A549 treated with AZD2906 at 1 μM for 4 hours (cell line): ENCODE measurements at places on chromosomes 4 and X. TPM values are rescaled to one million over a fixed set of nuclear protein-coding genes. Genes with fewer than 3 reads are reported as not detected.

Gene TLL1
- total RNA-seq = 0.12 to 0.38 TPM (median 0.15 TPM) in 5 replicates

Gene SEC24D
- total RNA-seq = 12.7 to 17.7 TPM (median 15.6 TPM) in 5 replicates

Gene AVPR2
- total RNA-seq = 0.06 TPM in 1 of 5 replicates, not detected in the others

Gene DCHS2
- 0.01 to 0.03 TPM (median 0.03 TPM) in 3 of 5 replicates, not detected in the others for total RNA-seq

Gene IL13RA1
- total RNA-seq = 49.5 to 68.4 TPM (median 59.5 TPM) in 5 replicates

Gene IRS4
- 0.02 TPM in 1 of 5 replicates, not detected in the others for total RNA-seq

Gene SMIM43
- total RNA-seq = 0.11 to 0.29 TPM (median 0.23 TPM) in 5 replicates

Gene PAGE4
- not detected in 5 replicates for total RNA-seq

Gene MAGEA8
- not detected in 5 replicates for total RNA-seq

Gene PABPC5
- total RNA-seq = 0.06 TPM in 1 of 5 replicates, not detected in the others

Gene TRIM61
- not detected in 5 replicates for total RNA-seq

Gene IGFBP7
- 217 to 341 TPM (median 261 TPM) in 5 replicates for total RNA-seq

Gene AIMP1
- total RNA-seq = 38.2 to 42.9 TPM (median 40.0 TPM) in 5 replicates

Gene MAGEB2
- not detected in 5 replicates for total RNA-seq

Gene PPP2R2C
- total RNA-seq = 31.8 to 37.4 TPM (median 36.1 TPM) in 5 replicates

Gene TEX13C
- not detected in 5 replicates for total RNA-seq

Gene USP17L17
- not detected in 5 replicates for total RNA-seq

Gene TMEM255A
- total RNA-seq = 0.34 to 0.54 TPM (median 0.50 TPM) in 5 replicates

Gene SLC2A9
- total RNA-seq = 0.34 to 0.66 TPM (median 0.38 TPM) in 5 replicates

Gene VEGFC
- total RNA-seq = 7.8 to 9.5 TPM (median 8.1 TPM) in 5 replicates

Gene UGT2B17
- not detected in 5 replicates for total RNA-seq

Gene TLR6
- total RNA-seq = 1.7 to 2.4 TPM (median 2.2 TPM) in 5 replicates

Gene GSPT2
- total RNA-seq = 7.5 to 9.9 TPM (median 8.4 TPM) in 5 replicates

Gene NDST3
- not detected in 5 replicates for total RNA-seq

Gene SERPINA7
- total RNA-seq = not detected in 5 replicates

Gene ALAS2
- not detected in 5 replicates for total RNA-seq

Gene TMPRSS11B
- not detected in 5 replicates for total RNA-seq
